Stimulated activated CD8-positive, alpha-beta memory T cell treated with anti-CD3 and anti-CD28 coated beads, Interleukin-15, amount 100 ng/mL, for 4 hours (primary cell): ENCODE measurements at places on chromosomes 7 and 10.

- no peak for DNase-seq
These were observed 244.4 kb upstream of the SLC26A5 start for GRCh38 chr7:103690242-103690974.

DNA sequence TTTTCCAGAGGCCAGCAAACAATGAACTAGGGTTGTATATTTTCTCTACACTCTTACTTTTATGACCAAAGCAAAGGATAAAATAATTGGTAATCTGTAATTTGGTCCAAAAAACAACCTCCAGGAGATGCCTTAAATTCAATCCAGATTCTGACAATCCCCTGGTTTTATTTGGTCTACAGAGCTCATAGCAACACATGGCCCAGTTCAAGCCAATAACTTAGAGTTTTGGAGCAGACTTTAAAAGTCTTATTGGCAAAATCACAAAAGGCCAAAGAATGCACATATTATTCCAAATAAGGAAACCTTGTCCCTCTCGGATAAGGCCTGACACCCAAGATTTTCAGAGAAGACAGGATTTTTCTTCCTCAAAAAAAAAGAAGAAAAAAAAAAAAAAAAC, 51.9 kb downstream of the SORBS1 start:
- DNase-seq = no peak

DNA sequence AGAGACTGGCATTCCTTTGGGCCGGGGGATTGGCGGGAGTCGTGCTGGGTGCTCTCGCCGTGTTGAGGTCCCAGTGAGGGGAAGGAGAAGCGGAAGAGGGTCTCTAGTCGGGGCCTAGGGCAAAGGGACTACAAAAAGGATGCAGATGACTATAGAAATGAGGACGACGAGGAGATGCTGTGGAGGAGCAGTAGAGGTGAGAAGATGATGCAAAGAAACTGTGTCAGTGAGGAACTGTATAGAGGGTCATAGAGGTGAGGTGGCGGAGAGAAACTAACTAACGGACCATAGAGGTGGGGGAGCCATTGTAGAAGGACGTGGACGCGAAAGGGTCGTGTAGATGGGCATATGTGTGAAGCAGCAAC, 324 bp downstream of the TWNK start:
- no peak for DNase-seq

DNA sequence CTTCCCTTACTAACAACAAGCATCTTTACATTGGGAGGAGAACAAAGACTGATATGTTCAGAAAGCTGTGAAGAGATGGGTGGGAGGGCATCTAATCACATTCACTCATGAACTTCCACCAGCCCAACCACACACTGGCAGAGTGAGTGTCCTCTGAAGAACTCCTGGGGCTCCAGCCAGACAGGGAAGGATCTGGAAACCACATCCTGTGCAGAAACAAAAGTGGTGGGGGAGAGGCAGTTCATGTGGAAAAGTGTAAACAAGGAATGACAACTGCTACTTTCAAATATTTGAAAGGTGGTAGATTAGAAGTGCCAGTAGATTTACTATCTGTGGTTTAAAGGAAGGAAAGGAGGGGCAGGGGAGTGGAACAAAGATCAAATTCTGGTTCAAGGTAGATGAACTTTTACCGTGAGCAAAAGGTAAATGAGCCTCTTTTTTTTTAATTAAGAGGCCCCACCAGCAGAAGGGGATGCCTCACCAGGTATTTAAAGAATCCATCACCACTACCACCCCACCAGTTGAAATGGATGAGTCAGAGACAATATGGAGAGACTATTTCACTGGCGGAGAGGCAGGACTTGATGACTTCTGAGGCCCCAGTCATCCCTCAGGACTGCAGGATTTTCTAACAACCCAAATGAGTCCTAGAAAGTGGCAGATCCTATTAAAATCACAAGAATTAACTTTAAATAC, 34.5 kb downstream of the GOT1 start:
- no peak for DNase-seq

- DNase-seq = no peak
These were observed 301.9 kb upstream of the PRKCQ start for GRCh38 chr10:6881987-6882386.

- DNase-seq = no peak
These were observed 21.0 kb downstream of the ZCWPW1 start for GRCh38 chr7:100407285-100408180.

DNA sequence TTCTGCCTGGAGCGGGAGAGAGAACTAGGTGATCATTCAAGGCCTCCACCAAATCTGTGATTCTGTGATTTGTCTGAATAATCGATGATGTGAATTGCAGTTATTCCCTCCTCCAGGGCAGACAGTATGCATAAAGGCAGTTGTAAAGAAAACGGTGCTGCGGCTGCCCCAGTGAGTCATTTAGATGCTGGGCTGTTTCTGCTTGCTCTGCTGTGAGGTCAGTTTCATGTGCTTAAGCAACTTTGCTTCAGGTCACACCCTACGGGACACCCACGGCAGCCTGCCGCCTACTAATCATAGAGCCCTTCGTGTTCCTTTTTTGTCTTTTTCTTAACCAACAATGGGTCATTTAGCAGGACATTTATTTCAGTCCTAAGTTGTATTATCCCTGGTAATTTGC, 158.1 kb upstream of the PITRM1 start:
- no peak for DNase-seq

- DNase-seq = no peak
These were observed 165.0 kb downstream of the ITGB1 start for GRCh38 chr10:32793033-32793432.

DNA sequence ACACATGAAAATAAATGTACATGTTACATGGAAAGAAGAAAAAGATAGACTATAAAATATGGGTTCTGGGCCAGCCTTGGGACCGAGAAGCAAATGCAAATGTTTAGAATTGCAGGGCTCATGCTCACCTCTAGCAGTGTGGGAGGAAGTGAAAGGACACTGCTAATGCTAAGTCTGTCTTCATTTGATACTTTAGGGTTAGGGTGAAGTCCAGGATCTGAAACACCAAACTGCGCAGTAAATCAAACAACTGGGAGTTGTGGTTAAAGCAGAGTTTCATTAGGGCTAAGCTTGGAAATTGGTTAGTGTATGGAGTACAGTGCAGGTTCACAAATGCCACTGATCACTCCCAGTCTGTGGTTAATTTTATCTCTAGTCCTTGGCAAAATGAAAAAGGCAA, 73.2 kb upstream of the PDK4 start:
- DNase-seq = no peak

GRCh38 chr7:101559586-101559985, 69.5 kb downstream of the MYL10 start:
- DNase-seq = no peak

GRCh38 chr7:2540641-2541051, 14.7 kb downstream of the BRAT1 start:
- no peak for DNase-seq

DNA sequence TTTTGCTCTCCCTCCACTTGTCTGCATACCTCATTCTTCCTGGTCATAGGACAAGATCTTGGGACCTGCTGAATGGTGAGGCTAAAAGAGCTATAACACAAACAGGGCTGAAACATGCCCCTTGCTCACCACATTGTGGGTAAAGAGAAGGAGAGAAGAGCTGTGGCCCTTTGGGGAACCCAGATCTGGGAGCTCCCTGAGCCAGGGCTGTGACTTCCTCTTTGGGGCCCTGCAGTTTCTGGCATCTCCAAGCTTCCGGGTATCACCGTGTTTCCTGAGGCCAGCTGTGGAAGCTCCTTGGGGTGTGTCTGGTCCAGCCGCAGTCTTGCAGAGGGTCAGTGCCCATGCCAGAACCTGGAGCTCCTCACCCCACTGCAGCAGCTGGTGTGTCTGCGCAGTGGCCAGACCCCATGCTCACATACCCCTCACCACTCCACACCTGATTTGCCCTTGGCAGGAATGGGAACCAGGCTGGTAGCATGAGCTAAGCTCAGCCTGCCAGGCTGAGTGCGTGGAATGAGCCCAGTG, 34.0 kb downstream of the DKK1 start:
- DNase-seq = no peak
